ENCODE measurements at places on chromosomes 12 and 14. TPM values are rescaled to one million over a fixed set of nuclear protein-coding genes. Genes with fewer than 3 reads are reported as not detected.

- H3K27ac ChIP-seq = no peak overlapping the region
- no peak overlapping the region for H3K4me3 ChIP-seq
- H3K27me3 ChIP-seq = no peaks in the 10 kb centered on the region
- H3K4me1 ChIP-seq = peaks cover 36% of the 10 kb centered on the region
- H3K36me3 ChIP-seq = no peaks in the 10 kb centered on the region
- DNase-seq = no peak
These were observed 9.8 kb downstream of the NCKAP5L start for GRCh38 chr12:49818241-49818895.

- H3K4me3 ChIP-seq = no peak overlapping the region
- H3K27me3 ChIP-seq = no peaks in the 10 kb centered on the region
- no peaks in the 10 kb centered on the region for H3K36me3 ChIP-seq
- H3K27ac ChIP-seq = no peak overlapping the region
- H3K4me1 ChIP-seq = peaks cover 23% of the 10 kb centered on the region
These were observed 452.1 kb downstream of the BCAT1 start for GRCh38 chr12:24496755-24497154.

DNA sequence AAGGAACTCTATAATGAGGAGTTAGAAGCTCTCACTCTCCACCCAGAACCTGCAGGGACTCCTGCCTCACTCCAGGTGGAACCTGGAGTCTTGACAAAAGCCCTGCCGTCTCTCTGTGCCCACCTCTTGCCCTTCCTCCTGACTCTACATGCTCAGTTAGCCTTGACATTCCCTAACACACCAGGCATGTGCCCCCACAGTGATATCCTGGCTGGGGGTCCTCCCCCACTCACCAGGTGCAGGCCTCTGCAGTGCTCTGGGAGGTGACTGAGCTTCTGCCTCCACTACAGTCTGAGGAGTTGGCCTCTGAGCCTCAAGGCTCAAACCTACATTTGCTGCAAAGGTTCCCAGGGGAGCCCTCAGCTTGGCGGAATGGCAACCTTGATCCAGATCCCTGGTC, 300.7 kb downstream of the ADGRD1 start:
- no peak for DNase-seq
- no peaks in the 10 kb centered on the region for H3K4me1 ChIP-seq
- H3K4me3 ChIP-seq = no peak overlapping the region
- H3K27ac ChIP-seq = no peak overlapping the region
- H3K36me3 ChIP-seq = no peaks in the 10 kb centered on the region
- H3K27me3 ChIP-seq = no peaks in the 10 kb centered on the region

GRCh38 chr14:103161054-103161397, 37.8 kb downstream of the TNFAIP2 start:
- peaks cover 7% of the 10 kb centered on the region for H3K4me1 ChIP-seq
- H3K27ac ChIP-seq = no peak overlapping the region
- no peak overlapping the region for H3K4me3 ChIP-seq
- no peaks in the 10 kb centered on the region for H3K36me3 ChIP-seq
- no peak for DNase-seq

Gene ASB2
- total RNA-seq = 107 TPM

Gene TMEM132D
- not detected for total RNA-seq
